ENCODE measurements at places on chromosomes 5 and 9.

- DNase-seq = no peak
These were observed 4.8 kb downstream of the TTF1 start for GRCh38 chr9:132401824-132402223.

DNA sequence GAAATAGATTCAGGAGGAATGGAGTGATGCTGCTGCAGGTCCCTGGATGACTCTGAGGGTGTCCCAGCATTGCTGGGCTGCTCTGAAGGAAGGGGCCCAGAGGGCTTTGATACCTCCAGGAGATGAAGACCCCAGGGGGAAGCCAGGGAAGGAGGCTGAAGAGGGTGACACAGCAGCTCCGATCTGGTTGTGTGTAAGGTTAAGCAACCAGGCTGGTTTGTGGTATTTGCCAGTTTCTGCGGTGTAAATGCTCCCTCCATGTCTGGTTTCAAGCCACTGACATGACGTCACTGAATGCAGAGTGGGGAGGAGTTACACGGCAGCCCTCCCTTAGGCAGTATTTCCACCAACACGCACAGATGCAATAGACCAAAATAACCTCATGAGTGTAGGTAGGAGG lies 40.0 kb upstream of the ORM1 start:
- no peak for DNase-seq

DNA sequence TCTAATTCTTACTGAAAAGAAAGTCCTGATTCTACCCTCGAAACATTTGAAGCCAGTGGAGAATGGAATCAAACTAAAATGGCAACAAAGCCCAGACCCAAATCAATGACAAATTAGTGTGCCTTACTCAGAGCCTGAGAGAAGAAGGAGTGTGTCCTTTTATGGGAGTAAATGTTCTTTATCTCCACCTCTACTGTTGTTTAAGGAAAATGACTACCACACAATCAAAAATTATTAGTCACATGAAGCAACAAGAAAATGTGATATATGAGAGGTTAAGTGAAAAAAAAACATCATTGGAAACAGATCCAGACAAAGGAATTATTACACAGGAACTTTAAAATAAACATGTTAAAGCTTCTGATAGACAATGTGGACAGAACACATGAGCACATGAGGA lies 49.7 kb upstream of the FOXB2 start:
- DNase-seq = no peak

DNA sequence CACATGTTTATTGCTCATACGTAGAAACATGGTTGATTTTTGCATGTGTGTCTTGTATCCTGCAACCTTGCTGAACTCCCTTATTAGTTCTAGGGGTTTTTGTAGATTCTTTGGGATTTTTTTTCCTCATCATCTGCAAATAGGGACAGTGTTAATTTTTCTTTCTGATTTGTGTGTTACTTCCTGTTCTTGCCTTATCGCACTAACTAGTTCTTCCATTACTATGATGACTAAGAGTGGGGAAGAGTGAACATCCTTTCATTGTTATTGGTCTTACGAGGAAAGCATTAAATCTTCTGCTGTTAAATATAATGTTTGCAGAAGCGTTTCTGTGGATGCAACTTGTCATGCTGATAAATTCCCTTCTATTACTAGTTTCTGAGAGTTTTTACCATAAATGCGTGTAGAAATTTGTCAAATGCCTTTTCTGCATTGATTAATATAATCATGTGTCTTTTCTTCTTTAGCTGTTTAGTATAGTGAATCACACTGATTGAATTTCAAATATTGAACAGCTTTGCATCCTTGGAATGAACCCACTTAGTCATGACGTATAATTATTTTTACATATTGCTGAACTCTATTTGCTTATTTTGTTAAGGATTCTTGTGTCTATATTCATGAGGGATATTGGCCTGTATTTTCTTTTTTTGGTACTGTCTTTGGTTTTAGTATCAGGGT lies 32.1 kb upstream of the RNF130 start:
- no peak for DNase-seq

DNA sequence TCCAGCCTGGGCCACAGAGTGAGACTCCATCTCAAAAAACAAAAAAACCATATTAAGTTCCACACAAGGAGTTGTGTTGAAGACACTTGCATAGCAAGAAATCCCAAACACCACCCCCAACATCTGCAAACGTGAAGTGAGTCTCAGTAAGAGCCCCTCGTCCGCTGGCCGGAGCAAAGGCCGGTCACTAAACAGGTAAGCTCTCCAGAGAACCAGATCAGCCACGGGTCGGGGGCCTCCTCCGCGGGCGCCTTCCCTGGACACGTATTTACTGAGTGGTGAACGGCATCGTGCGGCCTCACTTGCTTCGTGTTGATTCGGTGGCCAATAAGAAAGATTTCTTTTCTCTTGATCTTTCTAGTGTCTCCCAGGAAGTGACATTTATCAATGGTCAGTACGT lies 93.6 kb downstream of the MRPL36 start:
- DNase-seq = no peak

All from nephron progenitor cell (in vitro differentiated cells).